NCI-H146 (cell line): ENCODE measurements at places on chromosomes 16 and 17.

DNA sequence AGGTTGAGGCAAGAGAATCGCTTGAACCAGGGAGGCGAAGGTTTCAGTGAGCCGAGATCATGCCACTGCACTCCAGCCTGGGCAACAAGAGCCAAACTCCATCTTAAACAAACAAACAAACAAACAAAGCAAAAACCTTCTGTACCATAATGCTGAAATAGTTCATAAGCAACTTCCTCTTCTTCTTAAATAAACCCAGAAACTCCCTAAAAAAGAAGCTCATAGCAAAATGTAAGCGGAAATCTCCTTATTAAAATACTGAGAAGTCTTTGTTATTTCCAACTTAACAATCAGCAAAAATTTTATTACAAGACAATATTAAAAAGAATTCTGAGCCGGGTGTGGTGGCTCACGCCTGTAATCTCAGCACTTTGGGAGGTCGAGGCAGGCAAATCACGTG, 82.8 kb downstream of the FBXL20 start:
- DNase-seq: no peak

GRCh38 chr17:47810200-47810821, 11.3 kb downstream of the OSBPL7 start:
- no peak for DNase-seq

GRCh38 chr17:9928601-9929333, 23.7 kb upstream of the RCVRN start:
- peak; percentile 19 for DNase-seq

GRCh38 chr16:55700067-55700466, 44.3 kb downstream of the SLC6A2 start:
- DNase-seq: no peak

- DNase-seq: no peak
These were observed 119.4 kb downstream of the OR1D5 start for GRCh38 chr17:2943981-2944380.

DNA sequence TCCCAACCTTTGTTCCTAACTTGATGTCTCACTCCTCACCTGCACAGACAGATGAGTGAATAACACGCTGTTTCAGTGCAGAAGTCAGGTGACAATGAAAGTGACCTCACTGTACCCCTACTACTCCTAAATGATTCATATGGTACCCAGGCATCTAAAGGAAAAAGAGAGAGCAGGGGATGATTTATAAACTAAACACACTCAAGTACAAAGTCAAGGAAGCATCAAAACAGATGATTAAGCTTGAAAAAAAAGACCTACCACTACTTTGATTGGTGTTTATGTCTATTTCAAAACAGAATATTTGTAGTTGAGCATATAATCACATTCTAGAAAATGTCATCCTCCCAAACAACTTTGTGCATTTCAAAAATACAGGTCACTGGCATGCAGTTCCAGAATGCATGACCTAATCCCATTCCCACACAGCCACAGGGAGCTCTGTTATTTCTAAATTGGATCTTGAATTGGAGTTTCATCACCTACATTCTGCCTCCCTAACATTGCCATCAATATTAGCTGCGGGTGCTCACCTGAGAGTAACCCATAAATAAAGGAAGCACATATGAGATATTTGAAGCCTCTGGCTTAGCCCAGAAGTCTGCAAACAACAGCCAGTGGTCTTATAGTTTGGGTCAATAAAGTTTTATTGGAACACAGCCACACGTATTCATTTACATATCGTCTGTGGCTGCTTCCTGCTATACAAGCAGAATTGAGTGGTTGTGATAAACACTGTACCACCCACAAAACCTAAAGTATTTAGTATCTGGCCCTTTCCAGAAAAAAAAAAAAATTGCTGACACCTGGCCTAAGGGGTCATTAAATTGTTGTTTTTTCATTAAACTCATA, 14.0 kb downstream of the HS3ST3A1 start:
- no peak for DNase-seq

DNA sequence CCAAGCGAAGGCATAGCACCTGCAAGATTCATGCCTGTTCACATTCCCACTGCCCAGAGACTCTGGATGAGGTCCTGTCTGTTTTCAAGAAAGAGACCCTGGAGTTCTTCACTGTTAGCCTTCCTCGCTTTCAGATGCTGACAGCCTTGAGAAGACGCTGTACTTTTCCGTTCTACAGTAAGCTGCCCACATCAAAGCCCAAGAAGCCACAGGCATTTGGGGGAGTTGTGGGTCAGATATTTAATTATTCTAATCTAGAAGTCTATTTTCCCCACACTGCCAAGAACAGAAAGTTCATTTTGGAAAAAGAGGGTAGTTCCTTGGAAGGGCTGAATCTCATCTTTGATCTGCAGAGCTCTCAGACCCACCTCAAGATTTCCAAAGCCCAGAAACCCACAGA, 127.9 kb downstream of the AXIN2 start:
- DNase-seq: no peak

DNA sequence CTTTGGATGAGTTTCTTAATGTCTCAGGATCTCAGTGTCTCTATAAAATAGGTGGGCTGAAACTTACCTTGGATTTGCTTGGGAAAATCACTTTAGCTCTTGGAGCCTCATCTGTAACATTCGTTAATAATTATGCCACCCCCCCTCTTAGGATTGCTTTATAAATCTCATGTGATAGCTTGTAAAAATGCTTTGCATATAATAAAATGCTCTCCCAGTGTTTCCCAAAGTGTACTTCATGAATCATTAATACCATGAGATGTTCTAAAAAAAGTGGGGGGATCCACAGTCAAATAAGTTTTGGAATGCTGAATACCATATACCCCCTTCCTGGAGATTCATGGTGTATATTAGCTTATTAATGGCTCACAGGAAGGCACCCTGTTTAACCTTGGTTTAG, 5.2 kb downstream of the KRT39 start:
- no peak for DNase-seq

DNA sequence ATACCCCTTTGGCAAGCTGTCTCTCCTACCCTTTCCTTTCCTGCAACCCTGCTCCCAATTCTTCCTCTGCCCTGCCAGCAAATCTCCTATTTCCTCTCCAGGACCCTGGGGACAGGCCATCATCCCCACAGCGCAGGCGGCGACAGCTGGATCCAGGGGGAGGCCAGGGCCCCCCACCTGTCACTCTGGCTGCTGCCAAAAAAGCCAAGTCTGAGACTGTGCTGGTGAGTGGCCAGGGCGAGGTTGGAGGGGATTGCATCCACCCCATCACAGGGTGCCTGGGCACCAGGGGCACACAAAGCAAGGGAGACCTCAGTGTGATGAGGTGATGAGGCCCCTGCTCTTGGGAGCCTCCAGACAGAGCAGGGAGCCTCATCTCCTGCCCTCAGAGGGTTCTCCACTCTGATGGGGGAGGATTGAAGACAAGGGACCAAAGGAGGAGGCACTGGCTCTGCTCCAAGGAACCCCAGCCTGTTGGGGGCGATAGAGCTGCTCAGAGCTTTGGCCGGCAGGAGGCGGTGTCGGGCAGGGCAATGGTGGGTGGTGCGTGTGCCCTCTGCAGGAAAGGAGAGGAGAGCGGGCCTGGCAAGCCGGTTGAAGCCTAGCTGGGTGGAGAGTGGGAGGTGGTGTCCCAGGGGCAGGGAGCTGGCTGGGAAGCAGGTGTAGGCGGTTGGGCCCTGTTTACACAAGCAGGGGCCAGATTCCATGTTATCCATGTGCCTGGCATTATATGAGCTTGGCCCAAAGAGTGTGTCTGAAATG, 15.6 kb upstream of the PDK2 start:
- DNase-seq: no peak

- DNase-seq: no peak
These were observed 5.8 kb downstream of the ABCA10 start for GRCh38 chr17:69222707-69223258.

GRCh38 chr16:963913-964312, 6.9 kb downstream of the LMF1 start:
- DNase-seq: no peak

- DNase-seq: no peak
These were observed 231.1 kb downstream of the CDH13 start for GRCh38 chr16:82857693-82858365.

DNA sequence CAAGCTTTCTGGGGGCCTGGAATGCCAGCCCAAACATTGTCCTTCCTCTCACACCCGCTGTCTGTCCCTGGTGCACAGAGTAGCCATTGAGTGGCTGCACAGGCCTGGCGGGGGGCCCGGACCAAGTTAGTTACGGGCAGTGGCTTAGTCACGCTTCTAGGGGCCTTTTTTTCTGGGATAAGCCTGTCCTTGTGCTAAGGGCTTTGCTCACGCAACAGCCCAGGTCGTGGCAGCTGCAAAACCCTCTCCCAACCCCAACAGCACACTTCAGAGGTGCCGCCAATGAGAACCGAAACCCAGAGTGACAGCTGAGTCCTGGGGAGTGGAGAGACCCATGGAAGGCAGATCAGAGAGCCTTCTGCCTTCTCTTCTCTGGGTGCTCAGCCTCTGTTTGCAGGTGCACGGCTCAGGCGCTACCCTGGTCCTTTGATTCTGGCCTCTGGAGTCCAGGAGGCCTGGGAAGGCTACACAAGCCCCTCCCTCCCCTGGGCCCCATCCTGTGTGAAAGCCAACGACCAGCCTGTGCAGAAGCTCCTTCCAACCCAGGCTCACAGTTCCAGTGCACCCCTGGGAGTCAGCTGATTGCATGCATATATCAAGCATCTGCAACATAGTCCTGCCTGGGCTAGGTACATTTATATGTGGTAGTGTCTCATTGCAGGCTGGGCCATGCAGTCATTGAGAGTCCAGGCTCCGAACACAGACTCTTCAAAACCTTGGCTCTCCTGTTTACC, 9.1 kb downstream of the WSCD1 start:
- no peak for DNase-seq

- DNase-seq: no peak
These were observed 226.1 kb upstream of the TOX3 start for GRCh38 chr16:52773026-52773425.

DNA sequence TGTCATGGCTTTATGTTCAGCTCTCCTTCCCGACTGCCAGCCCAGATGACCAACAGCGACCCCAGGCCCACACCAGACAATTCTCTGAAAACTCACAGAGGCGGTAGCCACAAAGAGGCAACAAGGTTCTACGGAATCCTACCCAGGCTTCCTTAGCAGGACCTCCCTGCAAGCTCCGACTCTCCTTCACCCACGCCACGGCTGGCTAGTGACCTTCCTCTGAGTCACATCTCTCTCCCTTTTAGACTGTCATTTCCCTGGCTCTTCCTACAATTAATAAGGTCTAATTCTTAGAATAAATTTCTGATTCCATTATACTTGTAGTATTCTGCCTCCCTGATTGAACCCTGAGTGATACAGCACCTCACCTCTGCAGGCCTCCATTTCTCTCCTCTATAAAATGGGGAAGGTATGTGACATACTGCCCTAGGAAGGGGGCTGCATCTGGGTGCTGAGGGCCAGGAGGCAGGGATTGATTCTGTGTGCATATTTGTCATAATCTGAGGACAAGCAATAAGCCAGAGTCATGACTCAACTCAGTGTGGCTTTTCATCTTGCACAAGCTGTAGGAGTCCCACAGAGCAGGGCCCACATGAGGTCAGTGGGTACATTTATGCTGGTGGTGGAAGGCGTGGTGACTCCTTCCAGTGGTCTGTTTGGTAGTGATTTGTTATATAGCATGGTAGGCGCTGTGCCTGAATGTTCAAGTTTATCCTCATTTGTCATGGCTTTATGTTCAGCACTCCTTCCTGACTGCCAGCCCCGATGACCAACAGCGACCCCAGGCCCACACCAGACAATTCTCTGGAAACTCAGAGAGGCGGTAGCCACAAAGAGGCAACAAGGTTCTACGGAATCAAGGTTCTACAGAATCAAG, 46.2 kb downstream of the SMPD3 start:
- no peak for DNase-seq

DNA sequence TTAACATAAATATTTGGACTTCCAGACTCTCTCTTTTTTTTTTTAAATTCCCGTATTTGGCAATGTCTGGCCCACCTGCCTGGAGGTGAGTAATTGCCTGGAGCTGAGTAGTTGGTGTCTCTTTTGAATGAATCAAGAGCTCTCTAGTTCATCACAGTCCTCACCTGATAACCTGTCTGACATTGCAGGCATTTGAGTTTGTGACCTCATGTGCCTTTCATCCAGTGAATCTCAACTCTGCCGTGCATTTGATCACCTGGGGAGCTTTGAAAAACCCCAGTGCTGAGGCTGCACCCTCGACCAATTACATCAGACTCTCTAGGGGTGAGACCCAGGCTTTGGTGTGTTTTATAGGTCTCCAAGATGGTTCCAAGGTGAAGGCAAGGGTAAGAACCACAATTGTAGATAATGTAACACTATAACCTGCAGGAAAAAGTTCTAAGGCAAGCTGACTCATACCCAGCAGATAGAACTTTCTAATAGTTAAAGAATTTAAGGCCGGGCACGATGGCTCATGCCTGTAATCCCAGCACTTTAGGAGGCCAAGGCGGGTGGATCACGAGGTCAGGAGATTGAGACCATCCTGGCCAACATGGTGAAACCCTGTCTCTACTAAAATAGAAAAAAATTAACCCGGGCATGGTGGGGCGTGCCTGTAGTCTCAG, 24.5 kb upstream of the HS3ST2 start:
- DNase-seq: no peak

GRCh38 chr16:85774136-85774535, 23.2 kb upstream of the C16orf74 start:
- DNase-seq: no peak

DNA sequence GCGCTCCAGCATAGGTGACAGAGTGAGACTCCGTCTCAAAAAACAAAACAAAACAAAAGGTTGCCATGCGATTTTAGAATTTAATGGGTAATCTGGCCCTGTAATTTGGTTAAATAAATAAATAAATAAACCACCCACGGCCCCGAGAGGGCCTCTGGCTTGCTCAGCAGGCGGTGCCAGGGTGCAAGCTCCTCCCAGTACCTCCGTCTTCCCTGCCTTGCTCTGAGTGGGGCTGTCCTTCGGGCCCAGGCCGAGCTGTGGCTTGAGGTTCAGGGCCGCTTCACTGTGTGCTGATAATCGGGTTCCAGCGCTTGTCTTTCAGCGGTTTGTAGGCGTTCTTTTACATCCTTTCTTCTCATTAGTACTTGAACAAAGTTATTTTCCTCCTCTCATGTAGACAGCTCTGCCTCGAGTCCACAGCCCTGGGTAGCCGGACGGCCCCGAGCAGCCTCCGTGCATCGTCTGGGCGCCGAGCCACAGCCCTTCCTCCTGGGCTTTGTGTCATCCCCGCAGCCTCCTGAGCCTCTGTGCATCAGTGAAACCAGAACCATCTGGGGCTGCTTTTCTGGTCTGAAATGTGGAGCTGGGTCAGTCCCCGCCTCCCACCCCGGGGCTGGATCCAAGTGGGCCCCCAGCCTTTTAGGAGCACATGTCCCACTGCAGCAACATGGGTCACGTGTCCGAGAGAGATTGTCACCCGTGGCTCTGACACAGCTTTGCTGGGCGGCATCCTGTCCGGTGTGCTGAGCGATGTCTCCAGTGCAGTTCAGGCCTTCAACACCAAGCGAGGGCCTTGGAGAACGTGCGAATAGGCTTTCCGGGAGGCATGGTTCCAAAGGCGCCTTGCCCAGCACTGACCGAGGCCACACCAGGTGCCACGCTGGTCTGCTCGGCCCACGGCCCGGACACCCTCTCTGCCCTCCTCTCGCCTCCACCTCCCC, 157.4 kb upstream of the CHMP6 start:
- DNase-seq: no peak

GRCh38 chr16:2460391-2460713, 443 bp downstream of the TEDC2 start:
- no peak for DNase-seq
